Naive B cell (primary cell): ENCODE measurements at places on chromosomes 3 and 15.

- H3K36me3 ChIP-seq = no peaks in the 10 kb centered on the region
- H3K27ac ChIP-seq = no peak overlapping the region
- peaks cover 32% of the 10 kb centered on the region for H3K27me3 ChIP-seq
- DNase-seq = no peak
- peaks cover 7% of the 10 kb centered on the region for H3K4me1 ChIP-seq
- H3K4me3 ChIP-seq = no peak overlapping the region
These were observed 412 bp upstream of the CTXN2 start for GRCh38 chr15:48190932-48191573.

GRCh38 chr3:73855813-73856212 is 231.1 kb upstream of the PDZRN3 start:
- H3K4me1 ChIP-seq = no peaks in the 10 kb centered on the region
- no peaks in the 10 kb centered on the region for H3K27me3 ChIP-seq
- H3K36me3 ChIP-seq = no peaks in the 10 kb centered on the region
- no peak overlapping the region for H3K27ac ChIP-seq
- H3K4me3 ChIP-seq = no peak overlapping the region

DNA sequence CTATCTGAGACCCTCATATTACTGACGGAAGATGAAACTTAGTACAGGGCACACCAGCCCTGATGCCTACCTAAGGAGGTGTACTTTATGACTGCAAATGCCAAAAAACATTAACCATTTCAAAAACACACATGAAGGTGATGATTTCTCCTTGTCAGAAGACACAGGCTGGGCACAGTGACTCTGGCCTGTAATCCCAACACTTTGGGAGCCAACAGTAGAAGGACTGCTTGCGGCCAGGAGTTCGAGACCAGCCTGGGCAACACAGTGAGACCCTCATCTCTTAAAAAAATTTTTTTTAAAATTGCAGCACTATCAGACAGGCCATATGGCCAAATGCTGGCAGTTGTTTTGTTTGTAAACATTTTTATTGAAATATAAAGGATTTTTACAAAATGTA is 73.5 kb downstream of the LRIG1 start:
- H3K36me3 ChIP-seq = peaks cover 5% of the 10 kb centered on the region
- no peaks in the 10 kb centered on the region for H3K27me3 ChIP-seq
- peak overlapping the region; percentile 12 for H3K27ac ChIP-seq
- H3K4me1 ChIP-seq = no peaks in the 10 kb centered on the region
- H3K4me3 ChIP-seq = no peak overlapping the region
- no peak for DNase-seq

DNA sequence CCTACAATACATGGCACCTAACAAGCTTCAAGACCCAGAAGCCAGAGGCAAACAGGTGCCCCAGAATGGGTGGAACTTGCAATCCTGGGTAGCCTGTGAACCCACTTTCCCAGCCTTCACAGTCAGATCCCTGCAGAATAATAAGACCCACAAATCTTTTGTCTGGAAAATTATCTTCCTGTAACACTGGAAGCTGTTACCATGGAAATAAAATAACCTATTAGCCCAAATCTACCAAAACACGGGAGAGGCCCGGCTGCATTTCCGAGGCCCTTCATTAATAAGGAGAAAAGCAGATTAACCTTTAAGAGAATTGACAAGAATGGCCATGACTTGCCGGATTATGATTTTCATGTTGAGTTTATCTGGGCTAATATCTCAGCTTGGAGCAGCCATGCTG is 256.1 kb upstream of the PROK2 start:
- no peaks in the 10 kb centered on the region for H3K4me1 ChIP-seq
- no peak for DNase-seq
- peaks cover 48% of the 10 kb centered on the region for H3K27me3 ChIP-seq
- no peak overlapping the region for H3K4me3 ChIP-seq
- no peaks in the 10 kb centered on the region for H3K36me3 ChIP-seq
- H3K27ac ChIP-seq = no peak overlapping the region

DNA sequence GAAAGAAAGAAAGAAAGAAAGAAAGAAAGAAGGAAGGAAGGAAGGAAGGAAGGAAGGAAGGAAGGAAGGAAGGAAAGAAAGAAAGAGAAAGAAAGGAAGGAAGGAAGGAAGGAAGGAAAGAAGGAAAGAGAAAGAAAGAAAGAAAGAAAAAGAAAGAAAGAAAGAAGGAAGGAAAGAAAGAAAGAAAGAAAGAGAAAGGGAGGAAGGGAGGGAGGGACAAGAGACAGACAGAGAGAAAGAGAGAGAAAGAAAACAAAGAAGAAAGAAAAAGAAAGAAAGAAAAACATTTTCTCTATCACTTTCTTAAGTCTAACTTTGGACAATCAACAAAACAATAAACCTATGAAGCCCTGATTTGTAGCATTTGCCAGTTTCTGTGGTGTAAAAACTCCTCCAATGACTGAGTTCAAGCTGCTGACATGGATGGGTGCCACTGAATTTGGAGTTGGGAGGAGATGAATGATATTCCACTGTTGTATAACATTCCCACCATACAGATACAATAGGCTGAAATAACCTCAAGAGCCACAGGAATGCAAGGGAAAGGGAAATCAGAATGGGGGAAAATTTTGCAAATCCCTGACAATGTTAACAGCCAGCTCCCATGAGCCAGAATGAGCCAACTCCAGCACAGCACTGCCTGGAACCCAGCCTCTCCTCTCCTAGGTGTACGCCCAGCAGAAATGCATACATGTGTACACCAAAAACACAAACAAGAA is 15.0 kb upstream of the RTP3 start:
- H3K4me1 ChIP-seq = no peaks in the 10 kb centered on the region
- no peaks in the 10 kb centered on the region for H3K36me3 ChIP-seq
- no peak overlapping the region for H3K4me3 ChIP-seq
- no peak overlapping the region for H3K27ac ChIP-seq
- no peak for DNase-seq

DNA sequence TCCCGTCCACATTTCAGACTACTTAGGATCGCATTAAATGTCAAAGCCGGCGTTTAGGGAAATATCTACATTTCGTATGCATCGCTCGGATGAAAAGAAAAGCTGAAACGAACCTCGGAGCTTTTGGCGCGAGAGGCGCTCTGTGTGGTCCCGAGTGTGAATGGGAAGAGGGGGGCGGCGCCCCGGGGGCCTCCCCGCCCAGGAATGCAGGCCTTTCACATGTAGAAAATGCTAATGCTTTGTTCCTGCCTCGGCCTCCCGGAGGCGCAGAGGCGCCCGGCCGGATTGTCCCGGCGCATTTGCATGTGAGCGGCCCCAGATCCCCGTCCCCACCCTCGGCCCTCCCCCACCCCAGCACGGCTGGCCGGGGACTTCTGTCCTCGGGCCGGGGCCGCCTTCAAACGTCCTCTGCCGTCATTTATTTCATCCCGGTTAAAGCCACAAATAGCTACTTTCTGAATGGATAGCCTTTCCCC is 37.0 kb upstream of the TRIM71 start:
- peak overlapping the region; percentile 95 for H3K4me3 ChIP-seq
- H3K27ac ChIP-seq = no peak overlapping the region
- DNase-seq = peak; percentile 1
- no peaks in the 10 kb centered on the region for H3K27me3 ChIP-seq
- peaks cover 5% of the 10 kb centered on the region for H3K36me3 ChIP-seq
- peaks cover 4% of the 10 kb centered on the region for H3K4me1 ChIP-seq

- H3K4me3 ChIP-seq = no peak overlapping the region
- H3K36me3 ChIP-seq = no peaks in the 10 kb centered on the region
- no peak for DNase-seq
- H3K4me1 ChIP-seq = no peaks in the 10 kb centered on the region
- peaks cover 4% of the 10 kb centered on the region for H3K27me3 ChIP-seq
These were observed 20.3 kb upstream of the NR2E3 start for GRCh38 chr15:71790081-71790480.

- no peaks in the 10 kb centered on the region for H3K27me3 ChIP-seq
- no peak overlapping the region for H3K27ac ChIP-seq
- DNase-seq = no peak
- no peaks in the 10 kb centered on the region for H3K4me1 ChIP-seq
- H3K36me3 ChIP-seq = no peaks in the 10 kb centered on the region
These were observed 146.6 kb upstream of the PEX5L start for GRCh38 chr3:180183346-180183745.

DNA sequence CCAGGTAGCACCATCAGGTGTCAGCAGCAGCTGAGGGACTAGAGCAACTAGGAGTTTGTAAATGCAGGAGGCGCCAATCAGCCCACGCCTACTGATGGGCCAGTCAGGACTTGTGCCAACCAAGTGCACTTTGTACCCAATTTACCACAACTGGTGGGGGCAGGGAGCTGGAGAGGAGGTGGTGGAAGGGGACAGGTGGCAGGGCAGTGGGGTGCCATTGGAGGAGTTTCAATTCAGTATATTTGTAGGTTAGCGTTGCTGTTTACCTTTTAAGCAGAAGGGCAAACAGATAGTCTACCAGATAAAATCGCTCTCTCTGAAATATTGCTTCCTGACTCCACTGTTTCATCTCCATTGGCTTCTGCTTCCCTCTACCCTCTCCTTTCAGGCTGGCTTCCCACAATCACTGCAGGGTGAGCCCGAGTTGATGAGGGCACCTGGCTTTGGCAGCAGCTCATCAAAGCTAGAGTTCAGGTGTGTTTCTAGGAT is 75.7 kb downstream of the TRIM69 start:
- H3K4me1 ChIP-seq = no peaks in the 10 kb centered on the region
- no peak for DNase-seq
- H3K27ac ChIP-seq = no peak overlapping the region
- no peaks in the 10 kb centered on the region for H3K36me3 ChIP-seq
- H3K4me3 ChIP-seq = no peak overlapping the region

GRCh38 chr3:194095464-194095863 is 40.5 kb upstream of the HES1 start:
- no peak overlapping the region for H3K27ac ChIP-seq
- H3K4me1 ChIP-seq = peaks cover 33% of the 10 kb centered on the region
- H3K27me3 ChIP-seq = peaks cover 5% of the 10 kb centered on the region
- no peak overlapping the region for H3K4me3 ChIP-seq
- no peaks in the 10 kb centered on the region for H3K36me3 ChIP-seq

DNA sequence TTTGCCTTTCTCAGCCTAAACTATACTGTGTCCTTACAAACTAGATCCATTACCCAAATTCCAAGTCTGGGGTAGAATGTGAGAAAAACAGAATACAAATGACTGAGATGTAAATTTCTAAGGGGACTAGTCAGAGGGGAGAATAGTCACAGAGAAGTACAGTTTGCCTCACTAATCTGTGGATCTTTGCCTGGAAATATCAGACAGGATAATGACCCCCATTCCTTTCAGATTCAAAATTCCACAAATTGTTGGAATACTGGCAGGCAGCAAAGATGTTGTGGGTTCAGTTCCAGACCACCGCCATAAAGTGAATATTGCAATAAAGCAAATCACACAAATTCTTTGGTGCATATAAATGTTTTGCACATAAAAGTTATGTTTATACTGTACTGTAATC is 762.8 kb upstream of the NR2F2 start:
- no peak overlapping the region for H3K27ac ChIP-seq
- H3K4me1 ChIP-seq = no peaks in the 10 kb centered on the region
- no peaks in the 10 kb centered on the region for H3K27me3 ChIP-seq
- H3K36me3 ChIP-seq = no peaks in the 10 kb centered on the region
- H3K4me3 ChIP-seq = no peak overlapping the region

DNA sequence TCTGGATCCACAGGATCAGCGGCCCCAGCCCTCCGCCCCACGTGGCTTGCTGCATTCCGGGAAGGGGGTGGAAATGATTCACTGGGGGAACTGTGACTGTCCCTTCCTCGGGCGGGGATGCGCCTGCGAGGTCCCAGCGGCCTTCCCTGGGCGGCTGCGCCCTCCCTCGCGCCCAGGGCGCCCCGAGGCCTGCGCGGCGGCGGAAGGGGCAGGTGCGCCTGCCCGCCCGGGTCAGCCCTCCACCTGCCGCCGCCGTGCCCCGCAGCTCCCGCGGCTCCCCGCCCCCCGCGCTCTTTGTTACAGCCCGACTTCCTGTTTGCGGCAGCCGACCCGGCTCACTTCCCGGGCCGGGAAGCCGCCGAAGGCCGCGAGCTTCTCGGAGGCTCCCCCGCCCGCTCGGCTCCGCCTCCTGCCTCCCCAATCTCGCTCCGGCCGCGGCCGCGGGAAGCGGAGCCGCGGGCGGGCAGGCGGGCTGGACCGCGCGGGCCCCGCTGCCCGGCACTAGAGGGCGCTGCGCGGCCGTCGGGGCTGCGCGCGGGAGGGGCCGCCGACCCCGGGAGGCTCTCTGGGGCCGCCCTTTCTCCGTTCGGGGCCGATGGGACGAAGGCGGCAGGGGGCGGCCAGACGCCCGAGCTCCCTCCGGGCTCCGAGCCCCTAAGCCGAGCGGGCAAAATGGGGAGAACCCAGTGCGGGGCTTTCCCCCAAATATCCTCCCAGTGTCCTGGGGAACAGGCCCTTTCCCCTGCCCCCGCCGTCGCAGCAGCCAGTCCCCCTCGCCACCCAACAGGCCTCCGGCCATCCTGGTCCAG is 11.5 kb upstream of the CHAC1 start:
- peaks cover 42% of the 10 kb centered on the region for H3K4me1 ChIP-seq
- H3K4me3 ChIP-seq = peak overlapping the region; percentile 44
- H3K27me3 ChIP-seq = no peaks in the 10 kb centered on the region
- peak; percentile 71 for DNase-seq
- no peak overlapping the region for H3K27ac ChIP-seq

- H3K4me1 ChIP-seq = no peaks in the 10 kb centered on the region
- H3K4me3 ChIP-seq = no peak overlapping the region
- H3K27ac ChIP-seq = no peak overlapping the region
- H3K27me3 ChIP-seq = no peaks in the 10 kb centered on the region
These were observed 901.4 kb downstream of the MCTP2 start for GRCh38 chr15:95132774-95133173.

DNA sequence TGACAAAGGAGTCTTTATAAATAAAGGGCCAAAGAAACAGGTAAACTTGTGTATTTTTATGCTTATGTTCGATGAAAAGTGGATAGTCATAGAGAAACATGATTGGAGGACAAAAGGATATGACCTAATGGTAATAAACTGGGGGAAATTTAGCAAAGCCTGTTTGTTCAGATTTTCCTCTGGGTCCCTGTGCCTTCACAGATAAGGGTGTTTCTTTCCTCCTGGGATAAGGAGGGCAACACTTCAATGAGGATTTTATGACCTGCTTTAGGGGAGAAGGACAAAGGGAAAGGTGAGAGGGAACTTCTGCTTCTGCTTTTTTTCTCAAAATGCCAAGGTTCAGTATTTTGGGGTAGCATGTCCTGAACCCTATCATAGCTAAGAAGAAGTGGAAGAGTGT is 531.3 kb upstream of the ALCAM start:
- H3K4me1 ChIP-seq = no peaks in the 10 kb centered on the region
- no peak for DNase-seq
- no peaks in the 10 kb centered on the region for H3K36me3 ChIP-seq
- no peaks in the 10 kb centered on the region for H3K27me3 ChIP-seq
- H3K27ac ChIP-seq = no peak overlapping the region
- H3K4me3 ChIP-seq = no peak overlapping the region

GRCh38 chr15:67825881-67826716 is 790 bp downstream of the SKOR1 start:
- peaks cover 67% of the 10 kb centered on the region for H3K27me3 ChIP-seq
- peak overlapping the region; percentile 89 for H3K4me3 ChIP-seq
- peaks cover 50% of the 10 kb centered on the region for H3K4me1 ChIP-seq
- H3K27ac ChIP-seq = peak overlapping the region; percentile 92

- H3K27ac ChIP-seq = peak overlapping the region; percentile 60
- peaks cover 8% of the 10 kb centered on the region for H3K36me3 ChIP-seq
- DNase-seq = no peak
- peaks cover 48% of the 10 kb centered on the region for H3K4me1 ChIP-seq
- H3K4me3 ChIP-seq = no peak overlapping the region
- no peaks in the 10 kb centered on the region for H3K27me3 ChIP-seq
These were observed 16.1 kb downstream of the ZNF80 start for GRCh38 chr3:114221165-114221880.
